ENCODE measurements at places on chromosomes 12 and 14. TPM values are rescaled to one million over a fixed set of nuclear protein-coding genes. Genes with fewer than 3 reads are reported as not detected.

- H3K4me3 ChIP-seq = no peak overlapping the region
- no peak for DNase-seq
- peak overlapping the region; percentile 18 for H3K27ac ChIP-seq
- H3K4me1 ChIP-seq = no peaks in the 10 kb centered on the region
Measured at GRCh38 chr14:89586258-89587135, 169.5 kb upstream of the FOXN3 start.

DNA sequence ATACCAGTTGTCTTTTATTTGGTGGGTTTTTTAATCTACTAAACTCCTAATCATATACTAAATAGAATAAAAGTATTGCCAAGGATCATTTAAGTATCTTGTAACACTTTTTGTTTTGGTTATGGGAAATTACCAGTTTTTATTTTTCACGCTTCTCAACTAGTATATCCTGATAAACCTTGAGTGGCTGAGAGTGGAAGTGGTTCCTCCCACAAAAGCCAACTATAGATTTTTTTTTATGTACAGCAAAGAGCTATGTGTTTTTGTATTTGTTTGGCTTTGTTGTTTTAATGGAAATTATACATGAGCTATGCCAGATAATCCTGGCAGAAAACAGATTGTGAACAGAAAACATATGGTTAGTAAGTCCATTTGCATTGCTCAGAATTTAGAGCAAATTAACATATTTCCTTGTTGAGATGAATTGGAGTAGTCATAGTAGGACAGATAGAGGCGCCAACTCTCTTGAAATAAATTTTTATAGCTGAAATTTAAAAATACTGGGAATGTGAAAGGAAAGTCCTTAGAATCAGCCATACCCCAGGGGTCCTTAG, 60.9 kb upstream of the PSMA6 start:
- H3K4me1 ChIP-seq = peaks cover 4% of the 10 kb centered on the region
- peaks cover 3% of the 10 kb centered on the region for H3K36me3 ChIP-seq
- H3K27ac ChIP-seq = no peak overlapping the region
- H3K27me3 ChIP-seq = no peaks in the 10 kb centered on the region
- no peak for DNase-seq

The CD163 gene
- total RNA-seq = 0.22 TPM

The EFS gene
- total RNA-seq = 76.8 TPM

DNA sequence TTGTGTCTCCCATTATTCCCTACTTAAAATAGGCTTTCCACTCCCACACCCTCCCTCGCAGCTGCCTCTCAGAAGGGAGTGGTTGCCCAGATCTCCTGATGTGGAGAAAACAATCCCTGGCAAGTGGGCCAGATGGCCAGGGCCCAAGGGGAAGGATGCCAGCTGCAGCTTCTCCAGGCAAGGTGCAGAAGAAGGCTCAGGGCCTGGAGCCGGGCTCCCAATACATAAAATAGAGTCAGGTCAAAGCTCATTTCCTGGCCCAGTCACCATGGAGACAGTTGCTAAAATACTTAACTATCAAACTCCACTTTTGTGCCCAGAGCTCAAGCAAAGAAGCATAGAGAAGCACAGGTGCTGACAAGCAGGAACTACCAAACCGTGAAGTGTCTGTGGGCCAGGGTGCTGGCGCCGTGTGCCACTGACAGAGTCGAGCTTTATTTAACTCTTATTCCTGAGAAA, 45.7 kb upstream of the ITPR2 start:
- peaks cover 8% of the 10 kb centered on the region for H3K4me1 ChIP-seq
- no peak for DNase-seq
- H3K27ac ChIP-seq = no peak overlapping the region
- peaks cover 8% of the 10 kb centered on the region for H3K36me3 ChIP-seq
- H3K4me3 ChIP-seq = no peak overlapping the region
- no peaks in the 10 kb centered on the region for H3K27me3 ChIP-seq

The GNPNAT1 gene
- total RNA-seq = 17.4 TPM

DNA sequence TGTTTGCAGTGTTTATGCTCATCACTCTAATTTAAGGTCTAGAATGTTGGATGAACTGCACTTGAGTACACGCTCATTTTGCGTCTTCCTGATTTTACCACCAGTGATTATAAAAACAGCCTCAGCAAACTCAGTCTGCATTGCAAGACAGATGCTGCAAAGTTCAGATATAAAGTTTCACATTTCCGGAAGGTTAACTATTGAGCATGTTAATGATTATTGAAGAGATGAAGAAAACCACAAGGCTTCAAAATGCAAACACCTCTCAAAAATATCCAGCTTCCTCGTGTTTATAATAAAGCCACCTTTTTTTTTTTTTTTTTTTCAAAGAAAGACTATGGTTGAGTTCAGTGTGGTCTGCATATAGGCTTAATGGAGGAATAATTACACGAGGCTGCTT, 92.1 kb upstream of the BMP4 start:
- H3K4me1 ChIP-seq = peaks cover 11% of the 10 kb centered on the region
- H3K27ac ChIP-seq = no peak overlapping the region
- no peak for DNase-seq
- no peaks in the 10 kb centered on the region for H3K36me3 ChIP-seq
- no peaks in the 10 kb centered on the region for H3K27me3 ChIP-seq
- no peak overlapping the region for H3K4me3 ChIP-seq

- H3K4me3 ChIP-seq = no peak overlapping the region
- no peak overlapping the region for H3K27ac ChIP-seq
- no peaks in the 10 kb centered on the region for H3K36me3 ChIP-seq
- peaks cover 10% of the 10 kb centered on the region for H3K4me1 ChIP-seq
- no peak for DNase-seq
Measured at GRCh38 chr14:20775901-20776300, 5.2 kb upstream of the RNASE6 start.

DNA sequence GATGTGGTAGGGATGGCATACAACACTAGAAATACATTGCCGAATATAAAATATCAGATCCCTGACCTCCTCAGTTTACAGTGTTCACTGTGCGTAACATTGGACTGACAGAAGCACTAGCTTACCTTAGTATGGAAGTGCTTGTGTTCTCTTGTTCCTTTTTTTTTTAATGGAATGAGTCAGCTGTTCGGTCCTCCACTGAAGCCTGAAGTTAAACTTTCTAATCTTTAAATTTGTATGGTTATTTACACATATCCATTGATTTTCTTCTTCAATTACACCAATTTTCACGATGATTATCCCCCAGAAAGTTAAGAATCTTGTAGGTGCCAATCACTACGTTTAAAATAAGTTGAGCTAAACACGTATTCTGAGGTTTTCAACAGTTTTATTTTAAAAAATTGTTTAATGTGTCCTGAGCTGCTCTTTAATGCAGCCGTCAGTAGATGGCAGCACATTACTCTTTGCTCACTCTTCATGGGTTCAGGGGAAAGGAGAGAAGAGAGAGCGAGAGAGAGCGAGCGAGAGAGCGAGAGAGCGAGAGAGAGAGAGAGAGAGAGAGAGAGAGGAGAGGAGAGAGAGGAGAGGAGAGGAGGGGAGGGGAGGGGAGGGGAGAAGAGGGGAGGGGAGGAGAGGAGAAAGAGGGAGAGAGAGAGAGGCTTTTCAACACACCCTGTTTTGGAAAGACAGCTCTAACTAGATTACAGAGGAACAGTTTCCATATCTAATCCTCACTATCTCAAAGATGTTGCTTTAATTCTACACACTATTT, 134.7 kb upstream of the SCAF11 start:
- H3K36me3 ChIP-seq = no peaks in the 10 kb centered on the region
- H3K27me3 ChIP-seq = peaks cover 20% of the 10 kb centered on the region
- H3K4me1 ChIP-seq = peaks cover 24% of the 10 kb centered on the region
- DNase-seq = no peak

- H3K27me3 ChIP-seq = peaks cover 24% of the 10 kb centered on the region
- no peak overlapping the region for H3K4me3 ChIP-seq
- H3K4me1 ChIP-seq = no peaks in the 10 kb centered on the region
- no peak for DNase-seq
- H3K27ac ChIP-seq = no peak overlapping the region
- no peaks in the 10 kb centered on the region for H3K36me3 ChIP-seq
Measured at GRCh38 chr12:131452444-131452860, 258.4 kb upstream of the SFSWAP start.

GRCh38 chr12:103249607-103250006, 246.2 kb downstream of the C12orf42 start:
- peaks cover 1% of the 10 kb centered on the region for H3K27me3 ChIP-seq
- no peak for DNase-seq
- H3K4me3 ChIP-seq = no peak overlapping the region

The FAM222A gene
- total RNA-seq = 1.6 TPM

- DNase-seq = peak; percentile 42
- no peaks in the 10 kb centered on the region for H3K36me3 ChIP-seq
- H3K4me1 ChIP-seq = peaks cover 42% of the 10 kb centered on the region
Measured at GRCh38 chr12:57845478-57846284, 848 bp downstream of the CTDSP2 start.

The PRR4 gene
- total RNA-seq = 5.4 TPM

DNA sequence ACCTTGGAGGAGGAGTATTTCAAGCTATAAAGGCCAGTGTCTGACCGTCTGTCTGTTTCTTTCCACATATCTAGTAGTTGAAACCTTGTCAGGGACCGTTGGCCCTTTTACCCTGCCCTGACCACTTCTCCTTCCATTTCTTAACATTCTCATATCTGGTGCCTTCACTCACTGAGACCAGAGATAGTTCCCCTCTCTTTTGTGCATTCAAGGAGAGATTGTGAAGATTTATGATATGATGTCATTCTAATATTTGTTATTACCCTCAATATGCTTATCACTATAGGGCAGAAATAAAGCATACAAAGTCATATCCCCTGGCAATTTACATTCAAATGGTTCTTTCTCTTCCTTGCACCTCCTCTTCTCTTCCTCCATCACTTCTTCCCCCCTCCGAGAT, 83.3 kb downstream of the PLXNC1 start:
- no peak overlapping the region for H3K27ac ChIP-seq
- H3K4me3 ChIP-seq = no peak overlapping the region
- DNase-seq = no peak
- peaks cover 4% of the 10 kb centered on the region for H3K4me1 ChIP-seq
- H3K27me3 ChIP-seq = peaks cover 21% of the 10 kb centered on the region

The RIMKLB gene
- total RNA-seq = 121 TPM

GRCh38 chr12:41511247-41511646, 323.1 kb downstream of the PDZRN4 start:
- H3K4me3 ChIP-seq = no peak overlapping the region
- DNase-seq = no peak
- H3K36me3 ChIP-seq = no peaks in the 10 kb centered on the region
- H3K27me3 ChIP-seq = peaks cover 3% of the 10 kb centered on the region
- no peak overlapping the region for H3K27ac ChIP-seq

- no peak overlapping the region for H3K4me3 ChIP-seq
- H3K27me3 ChIP-seq = peaks cover 4% of the 10 kb centered on the region
- DNase-seq = no peak
- no peak overlapping the region for H3K27ac ChIP-seq
- H3K4me1 ChIP-seq = no peaks in the 10 kb centered on the region
- peaks cover 4% of the 10 kb centered on the region for H3K36me3 ChIP-seq
Measured at GRCh38 chr14:45267071-45267470, 14.1 kb upstream of the MIS18BP1 start.

- DNase-seq = no peak
- H3K27ac ChIP-seq = peak overlapping the region; percentile 94
- no peaks in the 10 kb centered on the region for H3K27me3 ChIP-seq
- no peak overlapping the region for H3K4me3 ChIP-seq
- H3K36me3 ChIP-seq = peaks cover 23% of the 10 kb centered on the region
Measured at GRCh38 chr14:71647086-71647784, 285.0 kb upstream of the RGS6 start.

The LRRIQ1 gene
- 4.0 TPM for total RNA-seq

The DNAH10 gene
- 2.0 TPM for total RNA-seq

The RNASE7 gene
- total RNA-seq = 0.66 TPM

- peaks cover 5% of the 10 kb centered on the region for H3K36me3 ChIP-seq
- no peak overlapping the region for H3K4me3 ChIP-seq
- DNase-seq = no peak
- H3K27me3 ChIP-seq = no peaks in the 10 kb centered on the region
- H3K4me1 ChIP-seq = no peaks in the 10 kb centered on the region
Measured at GRCh38 chr14:54025661-54026060, 69.0 kb upstream of the BMP4 start.

DNA sequence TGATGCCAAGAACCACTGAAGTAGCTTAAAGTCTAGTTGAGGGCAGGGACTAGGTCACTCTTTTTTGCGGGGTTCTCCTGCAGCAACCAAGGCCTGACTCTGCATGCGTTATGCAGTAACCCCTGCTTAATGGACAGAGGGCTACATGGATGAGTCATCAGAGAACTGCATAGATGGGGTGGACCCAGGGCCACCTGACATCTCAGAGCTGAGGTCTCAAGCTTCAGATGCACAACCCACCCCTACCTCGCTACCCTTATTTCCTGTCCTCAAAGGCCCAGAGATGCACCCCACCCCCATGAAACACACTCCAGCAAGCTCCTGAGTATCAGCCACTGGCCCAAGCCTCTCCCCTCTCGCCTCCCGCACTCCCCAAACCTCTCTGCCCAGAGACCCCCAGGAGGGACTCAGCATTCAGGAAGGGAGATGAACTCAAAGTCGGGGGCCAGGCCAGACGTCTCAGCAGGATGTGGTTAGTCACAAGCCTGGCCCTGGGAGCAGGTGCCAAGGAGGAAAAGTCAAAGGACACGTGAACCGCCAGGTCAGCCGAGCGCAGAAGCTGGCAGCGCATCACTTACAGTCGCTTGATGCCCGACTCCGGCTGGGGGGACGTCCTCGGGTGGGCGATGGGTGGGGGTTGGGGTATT, 25.8 kb downstream of the SNRNP35 start:
- H3K4me1 ChIP-seq = no peaks in the 10 kb centered on the region
- H3K27ac ChIP-seq = no peak overlapping the region
- no peaks in the 10 kb centered on the region for H3K27me3 ChIP-seq
- H3K36me3 ChIP-seq = peaks cover 31% of the 10 kb centered on the region

DNA sequence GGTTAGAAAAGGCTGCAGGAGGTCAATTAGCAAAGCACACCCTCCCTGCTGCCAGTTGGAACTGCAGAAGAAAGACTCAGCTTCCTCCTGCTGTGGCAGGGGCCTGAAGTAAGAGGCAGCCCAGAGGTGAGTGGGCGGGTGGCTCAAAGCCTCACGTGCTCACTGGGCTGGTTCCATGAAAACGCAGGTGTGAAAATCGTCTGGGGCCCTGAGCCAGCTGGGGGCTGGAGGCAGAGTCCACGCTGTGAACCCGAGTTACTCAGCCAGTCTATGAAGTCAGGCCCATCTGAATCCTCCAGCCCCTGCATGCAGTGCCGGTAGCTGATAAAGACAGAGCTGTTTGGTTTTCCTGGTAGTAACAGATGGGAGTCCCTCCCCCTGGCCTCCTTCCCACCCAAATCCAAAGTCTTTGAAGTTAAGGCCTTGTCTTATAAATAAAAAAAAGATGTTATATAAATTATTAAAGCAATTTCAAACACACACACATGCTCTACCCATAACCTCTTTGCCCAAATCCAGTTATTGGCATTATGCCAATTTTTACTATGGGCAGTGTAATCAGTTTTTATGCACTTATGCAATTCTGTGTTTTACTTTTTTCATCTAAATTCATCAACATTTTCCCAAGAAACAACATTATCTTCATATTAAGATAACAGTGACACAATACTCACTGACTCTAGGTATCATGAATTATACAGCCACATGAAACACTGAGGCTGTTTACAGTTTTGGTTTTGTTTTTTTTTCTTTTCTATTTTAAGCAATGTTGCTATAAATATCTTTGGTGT, 57.9 kb upstream of the PNMA1 start:
- H3K27ac ChIP-seq = peak overlapping the region; percentile 95
- no peaks in the 10 kb centered on the region for H3K36me3 ChIP-seq
- no peak overlapping the region for H3K4me3 ChIP-seq
- peak; percentile 76 for DNase-seq
- H3K27me3 ChIP-seq = no peaks in the 10 kb centered on the region

GRCh38 chr12:132276827-132277373, 52.5 kb downstream of the GALNT9 start:
- DNase-seq = no peak
- no peaks in the 10 kb centered on the region for H3K36me3 ChIP-seq
- H3K4me1 ChIP-seq = peaks cover 15% of the 10 kb centered on the region
- peaks cover 63% of the 10 kb centered on the region for H3K27me3 ChIP-seq
- no peak overlapping the region for H3K4me3 ChIP-seq
